ENCODE measurements at places on chromosomes 3 and 15. TPM values are rescaled to one million over a fixed set of nuclear protein-coding genes. Genes with fewer than 3 reads are reported as not detected.

Gene RNU6-1
- not detected for total RNA-seq

Gene NOX5
- not detected for total RNA-seq

- DNase-seq: no peak
These were observed 10.5 kb upstream of the ACSBG1 start for GRCh38 chr15:78244893-78245292.

- no peak for DNase-seq
These were observed 86.2 kb upstream of the OCA2 start for GRCh38 chr15:28185148-28185895.

DNA sequence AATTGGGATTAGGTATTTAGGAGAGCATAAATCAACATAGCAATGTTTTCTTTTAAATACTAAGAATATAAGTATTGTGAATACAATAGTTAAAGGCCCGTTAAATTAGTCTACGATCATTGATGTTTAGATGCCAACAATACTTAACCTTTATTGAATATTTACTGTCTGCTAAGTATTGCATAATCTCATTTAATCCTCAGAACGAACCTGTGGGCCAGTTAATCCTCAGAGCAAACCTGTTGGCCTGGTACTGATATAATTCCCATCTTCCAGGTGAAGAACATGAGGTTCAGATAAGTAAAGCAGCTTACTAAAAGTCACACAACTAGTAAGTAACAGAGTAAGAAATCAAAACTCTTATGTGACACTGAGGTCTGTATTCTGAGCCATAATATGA is 57.4 kb upstream of the ACKR4 start:
- no peak for DNase-seq

DNA sequence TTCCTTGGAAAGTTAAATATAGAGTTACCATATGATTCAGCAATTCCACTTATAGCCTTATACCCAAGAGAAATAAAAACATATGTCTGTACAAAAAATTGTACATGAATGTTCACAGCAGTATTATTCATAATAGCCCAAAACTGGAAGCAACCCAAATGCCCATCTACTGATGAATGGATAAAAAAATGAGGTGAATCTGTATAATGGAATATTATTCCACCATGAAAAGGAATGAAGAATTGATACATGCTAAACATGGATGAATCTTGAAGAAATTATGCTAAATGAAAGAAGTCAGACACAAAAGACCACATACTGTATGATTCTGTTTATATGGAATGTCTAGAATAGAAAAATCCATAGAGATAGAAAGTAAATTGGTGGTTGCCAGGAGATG is 61.4 kb downstream of the TTC23 start:
- no peak for DNase-seq

DNA sequence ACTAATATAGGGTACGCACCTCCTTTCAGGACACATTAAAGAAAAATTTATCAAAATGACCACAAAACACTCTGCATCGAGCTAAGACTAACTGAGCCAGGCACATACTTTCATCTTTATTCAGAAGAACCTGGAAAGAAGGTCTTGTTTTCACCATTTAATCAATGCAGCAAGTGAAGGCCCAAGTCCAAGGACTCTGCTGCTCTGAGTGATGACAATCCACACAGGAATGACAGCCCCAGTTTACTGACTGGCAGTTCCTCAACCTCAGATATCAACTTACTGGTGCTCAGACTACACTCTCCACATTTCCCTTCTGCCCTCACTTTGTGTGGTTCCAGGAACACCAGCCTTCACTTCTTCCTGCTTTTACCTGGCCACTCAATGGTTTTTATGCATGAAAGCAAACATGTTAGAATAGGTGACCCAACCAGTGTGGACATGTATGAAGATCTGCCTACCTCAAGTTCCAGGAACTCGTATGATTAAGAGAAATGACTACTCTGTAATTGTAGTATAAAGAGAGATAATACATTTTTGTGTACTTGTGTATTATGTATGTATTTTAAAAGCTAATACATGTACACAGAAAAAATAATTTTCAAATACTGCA is 29.1 kb upstream of the RASA2 start:
- no peak for DNase-seq

DNA sequence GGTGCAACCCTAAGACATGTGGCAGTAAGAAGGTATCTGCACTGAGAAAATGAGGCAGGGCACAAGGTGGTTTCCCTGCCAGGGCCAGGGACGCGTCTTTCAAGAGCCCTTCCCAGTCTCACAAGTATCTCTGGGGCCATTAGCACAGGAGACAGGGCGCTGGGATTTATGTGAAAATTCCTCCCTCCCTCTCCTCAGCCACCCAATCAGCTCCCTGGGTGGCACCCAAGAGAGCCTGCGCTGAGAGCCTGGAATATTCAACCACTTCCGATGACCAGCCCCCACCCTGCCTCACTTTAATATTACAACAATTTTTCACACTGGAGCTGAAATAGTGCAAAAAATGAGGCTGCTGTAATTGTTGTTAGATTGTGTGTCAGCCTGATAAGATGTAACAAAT is 26.1 kb downstream of the SEC61A1 start:
- no peak for DNase-seq

Measured in activated CD4-positive, alpha-beta memory T cell treated with anti-CD3 and anti-CD28 coated beads, Interleukin-2, amount 10 ng/mL, durations not matched to agents 7 days and 5 days (primary cell).